ENCODE measurements at places on chromosomes 13 and 19.

DNA sequence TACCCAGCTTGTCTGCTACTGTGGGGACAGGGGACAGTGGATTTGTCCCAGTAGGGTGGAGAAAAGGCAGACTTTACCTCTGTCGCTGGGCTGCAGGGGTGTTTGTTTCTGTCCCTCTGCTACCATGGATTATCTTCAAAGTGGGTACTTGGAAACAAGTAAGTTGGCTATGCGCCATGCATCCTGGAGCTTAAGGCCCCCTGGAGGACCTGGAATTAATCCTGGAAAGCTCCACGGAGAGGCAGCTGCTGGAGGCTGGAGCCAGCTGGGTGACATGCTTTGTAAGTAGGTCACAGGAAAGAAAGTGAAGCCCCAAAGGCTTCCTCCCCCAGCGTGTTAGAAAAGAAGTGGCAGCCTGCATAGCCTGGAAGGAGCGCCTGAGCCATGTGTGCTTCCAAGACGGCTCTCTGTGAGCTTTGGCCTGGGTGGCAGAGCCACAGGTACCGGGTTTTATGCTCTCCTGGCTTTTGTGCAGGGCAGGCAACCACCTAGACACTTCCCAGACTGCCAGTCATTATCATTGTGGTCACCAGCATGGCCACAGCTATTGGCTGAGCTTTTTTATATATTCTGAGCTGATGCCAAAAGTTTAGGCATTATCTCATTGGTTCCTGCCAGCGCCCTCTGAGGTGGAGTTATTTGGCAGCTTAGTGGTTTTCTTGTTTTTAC, 9.5 kb downstream of the B3GLCT start:
- no peak for DNase-seq

- no peak for DNase-seq
Observed at GRCh38 chr13:111179908-111180760, 65.0 kb downstream of the ARHGEF7 start.

DNA sequence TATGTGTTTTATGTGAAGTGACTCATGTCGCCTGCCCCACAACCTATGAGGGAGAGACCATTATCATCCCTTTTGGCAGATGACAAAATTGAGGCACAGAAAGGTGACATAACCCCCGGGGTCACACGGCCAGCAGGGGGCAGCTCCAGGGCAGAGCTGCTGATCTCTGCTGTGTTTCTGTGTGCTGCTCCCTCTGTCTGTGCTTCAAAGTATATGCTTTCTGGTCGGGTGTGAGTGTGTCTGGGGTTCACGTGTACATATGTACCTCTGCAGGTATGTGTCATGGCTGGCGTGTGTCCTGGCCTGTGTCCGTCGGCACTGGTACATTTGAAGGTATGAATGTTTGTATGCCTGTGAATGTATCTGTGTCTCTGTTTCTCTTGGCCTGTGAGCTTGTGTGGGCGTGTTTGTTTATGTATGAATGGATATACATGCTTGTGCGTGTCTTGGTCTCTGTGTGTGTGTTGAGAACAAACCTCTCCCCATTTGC, 7.1 kb downstream of the LIPE start:
- no peak for DNase-seq

DNA sequence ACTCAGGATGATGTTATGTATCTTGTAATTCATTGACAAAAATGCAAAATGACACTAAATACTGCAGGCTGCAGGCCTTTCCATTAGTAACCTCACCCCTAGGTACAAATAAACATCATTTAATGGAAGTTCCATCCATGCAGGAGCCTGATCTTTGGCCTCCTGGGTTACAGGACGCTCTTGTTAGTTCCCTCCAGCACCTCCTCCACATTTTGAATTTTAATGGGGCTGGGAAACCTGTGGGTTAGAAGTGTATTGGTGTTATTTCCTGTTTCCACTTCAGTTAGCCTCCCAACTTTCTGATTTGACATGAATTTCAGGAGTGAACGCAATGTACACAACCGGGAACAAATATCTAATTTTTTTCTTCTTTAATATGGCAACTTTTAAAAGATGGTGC, 237.1 kb upstream of the ARGLU1 start:
- DNase-seq, result no peak

- DNase-seq, result no peak
Observed at GRCh38 chr19:50858886-50859285, 4.2 kb downstream of the KLK3 start.

DNA sequence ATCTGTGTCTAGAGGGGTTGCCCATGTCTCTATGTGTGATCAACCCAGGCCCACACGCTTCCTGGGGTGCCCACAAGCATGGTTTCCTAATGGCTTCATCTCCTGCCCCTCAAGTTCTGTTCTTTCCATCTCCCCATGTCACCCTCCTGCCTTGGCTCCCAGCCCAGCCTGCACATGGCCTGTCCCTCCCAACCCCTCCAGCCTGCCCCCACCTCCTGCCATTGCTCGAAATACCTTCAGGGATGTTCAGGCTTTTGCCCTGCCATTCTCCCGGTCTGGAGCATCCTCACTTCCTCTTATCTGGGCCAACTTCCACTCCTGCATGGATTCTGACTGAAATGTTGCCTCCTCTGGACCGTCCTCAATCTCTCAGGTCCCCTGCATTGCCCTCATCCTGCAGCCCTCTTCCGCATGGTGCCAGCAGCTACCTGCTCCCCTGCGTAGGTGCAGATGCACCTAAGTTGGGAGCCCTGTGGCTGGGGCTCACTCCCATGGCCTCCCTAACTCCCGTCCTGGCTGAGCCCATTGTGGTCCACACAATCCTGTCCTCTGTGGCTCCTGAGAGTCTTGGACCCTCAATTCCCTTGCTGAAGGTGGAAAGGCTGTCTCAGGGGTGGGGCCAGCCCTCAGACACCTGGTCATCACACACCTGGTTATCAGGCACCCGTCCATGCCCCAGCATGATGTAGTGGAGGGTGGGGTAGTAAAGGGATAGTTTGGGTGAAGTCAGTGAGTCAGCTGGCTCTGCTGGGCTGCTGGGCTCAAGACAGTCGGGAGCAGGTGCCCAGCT, 152.1 kb downstream of the URI1 start:
- no peak for DNase-seq

DNA sequence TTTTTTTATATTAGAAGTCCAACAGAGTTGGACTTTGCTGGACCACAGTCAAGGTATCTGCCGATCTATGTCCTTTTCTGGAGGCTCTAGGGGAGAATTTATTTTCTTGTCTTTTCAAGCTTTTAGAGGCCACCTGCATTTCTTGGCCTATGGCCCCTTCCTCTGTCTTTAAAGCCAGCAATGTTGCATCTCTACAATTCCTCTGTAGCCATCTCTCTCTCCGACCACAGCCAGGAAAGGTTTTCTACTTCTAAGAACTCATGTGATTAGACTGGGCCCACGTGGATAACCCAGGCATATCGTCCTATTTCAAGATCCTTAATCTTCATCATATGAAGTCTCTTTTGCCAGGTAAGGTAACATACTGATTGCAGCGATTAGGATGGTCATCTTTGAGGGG, 43.5 kb upstream of the RGCC start:
- no peak for DNase-seq

DNA sequence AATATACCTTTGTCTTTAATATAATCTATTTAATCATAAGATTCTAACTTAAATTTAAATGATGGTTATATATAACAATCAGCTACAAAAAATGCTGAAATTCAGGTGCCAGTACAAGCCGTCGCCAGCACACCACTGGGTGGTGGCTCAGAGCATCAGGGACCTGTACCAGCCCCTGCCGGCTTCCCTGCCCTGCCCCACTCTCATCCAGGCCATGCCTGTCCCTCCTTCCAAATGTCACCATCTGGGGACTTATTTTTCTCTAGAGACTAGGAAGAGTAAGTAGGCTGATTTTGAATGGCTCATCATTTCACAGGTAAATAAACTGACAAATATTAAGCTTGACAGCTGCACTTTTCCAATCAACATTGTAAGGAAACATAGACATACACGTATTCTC, 1.6 kb downstream of the METTL21C start:
- DNase-seq, result no peak

DNA sequence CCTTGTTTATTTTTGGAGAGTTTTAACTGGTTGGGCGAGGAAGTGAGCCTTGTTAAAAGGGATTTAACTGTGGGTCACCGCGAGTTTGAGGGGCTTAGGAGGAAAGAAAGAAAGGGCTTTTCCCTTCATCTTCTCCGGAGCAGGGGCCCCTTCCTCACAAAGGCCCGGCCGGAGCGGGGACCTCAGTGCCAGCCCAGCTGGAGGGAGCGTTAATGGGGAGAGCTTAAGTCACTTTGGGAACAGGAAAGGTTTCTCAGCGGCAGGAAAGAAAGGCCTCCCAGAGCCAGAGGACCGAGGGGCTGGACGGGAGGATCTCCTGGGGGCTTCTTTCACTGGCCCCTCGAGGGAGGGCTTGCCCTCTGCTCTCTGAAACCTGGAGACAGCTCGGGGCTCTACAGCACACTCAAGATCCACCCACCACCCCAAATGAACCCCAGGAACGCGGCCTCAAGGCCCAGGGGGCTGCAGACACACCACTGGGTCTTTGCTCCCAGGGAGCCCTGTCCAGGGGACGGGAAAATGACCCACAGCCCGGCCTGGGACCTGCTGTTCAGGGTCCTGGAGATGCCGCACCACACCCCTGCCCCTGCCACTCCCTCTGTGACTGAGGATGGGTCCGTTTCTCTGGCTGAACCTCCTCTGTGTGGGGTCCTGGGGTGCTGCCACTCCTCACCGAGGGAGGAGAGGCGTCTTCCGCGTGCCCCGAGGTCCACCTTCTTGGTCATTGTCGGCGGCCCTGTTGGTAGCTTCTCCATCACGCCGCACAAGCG, 128.3 kb downstream of the URI1 start:
- no peak for DNase-seq

- DNase-seq, result no peak
Observed at GRCh38 chr13:110350509-110350908, 43.4 kb downstream of the COL4A2 start.

DNA sequence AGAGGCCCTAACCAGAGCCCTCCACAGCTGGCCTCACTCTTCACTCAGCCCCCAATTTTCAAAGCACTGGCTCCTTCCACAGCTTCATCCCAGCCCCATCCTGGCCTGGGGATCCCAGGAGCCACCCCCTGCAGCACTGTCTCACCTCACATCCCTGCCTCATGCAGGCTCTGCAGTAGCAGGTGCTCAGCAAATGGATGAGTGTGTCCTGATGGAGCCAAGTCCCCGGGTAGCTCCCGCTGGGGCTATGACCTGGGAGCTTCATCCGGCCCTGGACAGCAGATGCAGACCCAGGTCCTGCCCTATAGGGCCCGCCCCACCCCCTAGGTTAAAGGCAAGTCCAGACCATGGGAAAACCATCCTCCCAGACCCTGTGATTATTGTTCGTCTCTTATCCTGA, 143.2 kb upstream of the ZNF507 start:
- no peak for DNase-seq

- no peak for DNase-seq
Observed at GRCh38 chr13:28473044-28473443, 21.9 kb downstream of the FLT1 start.

DNA sequence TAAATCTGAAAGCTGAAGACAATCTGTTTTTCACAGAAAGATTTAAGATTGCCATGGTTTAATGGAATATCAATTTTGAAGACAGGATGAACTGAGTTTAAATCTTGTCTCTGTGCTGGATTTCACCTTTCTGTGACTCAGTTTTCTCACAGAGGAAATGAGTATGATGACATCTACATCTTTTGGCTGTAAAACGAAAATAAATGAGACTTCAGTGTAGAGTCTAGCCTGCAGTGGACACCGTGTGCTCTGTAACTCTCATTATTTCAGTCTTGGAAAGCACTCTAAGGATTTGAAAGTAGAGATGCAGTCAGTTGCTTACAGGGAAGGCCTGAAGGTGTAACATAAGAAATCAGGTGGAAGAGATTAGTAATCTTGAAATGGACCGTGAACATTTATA, 150.4 kb downstream of the NALCN start:
- no peak for DNase-seq

DNA sequence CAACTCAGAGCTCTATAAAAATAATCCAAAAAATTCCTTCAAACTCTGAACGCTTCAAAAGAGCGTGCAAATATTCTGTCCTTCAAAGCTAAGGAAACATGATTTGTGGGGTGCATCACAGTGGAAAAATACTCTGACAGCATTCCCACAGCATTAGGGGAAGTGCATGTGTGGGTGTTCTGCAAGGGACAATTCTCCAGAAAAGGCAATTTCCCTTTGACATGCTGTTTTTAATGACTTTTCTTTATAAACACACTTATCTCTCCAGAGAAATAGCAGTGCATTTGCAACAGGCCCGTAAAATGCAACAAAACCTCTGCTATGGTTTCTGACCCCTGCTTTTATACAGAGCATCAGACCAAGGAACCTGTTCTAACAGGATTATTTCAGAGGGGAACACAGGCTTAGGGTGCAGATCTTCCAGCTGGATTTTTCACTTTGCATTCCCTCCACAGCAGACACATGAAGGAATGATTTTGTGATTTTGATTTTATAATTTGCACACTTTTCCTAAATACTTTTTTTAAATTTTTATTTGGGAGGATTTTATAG, 42.6 kb downstream of the KL start:
- no peak for DNase-seq

- DNase-seq, result no peak
Observed at GRCh38 chr13:109636736-109637135, 149.6 kb downstream of the IRS2 start.

GRCh38 chr13:38636761-38637160, 50.1 kb upstream of the FREM2 start:
- DNase-seq, result no peak

- no peak for DNase-seq
Observed at GRCh38 chr19:16890461-16891184, 1.8 kb downstream of the F2RL3 start.

DNA sequence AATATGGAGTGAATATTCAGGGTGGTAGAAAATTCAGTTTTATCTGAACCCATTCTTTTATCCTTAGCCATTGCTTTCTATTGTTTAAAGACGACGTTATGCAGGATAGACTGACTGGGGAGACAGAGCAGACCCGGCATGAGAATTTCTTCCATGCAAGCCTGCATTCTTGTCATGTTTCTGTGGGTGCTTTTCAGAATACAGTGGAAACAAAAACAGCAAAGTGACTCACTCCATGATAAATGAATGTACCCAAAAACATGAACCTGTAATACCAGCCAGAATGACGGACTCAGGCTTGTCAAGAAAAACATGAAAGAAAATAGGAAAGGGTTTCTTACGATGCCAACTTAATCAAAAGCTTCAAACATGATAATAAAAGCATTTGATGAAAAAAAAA, 924.0 kb downstream of the EFNB2 start:
- no peak for DNase-seq

All from vagina (tissue), 2 donors.